ENCODE measurements at places on chromosomes 12 and 14.

GRCh38 chr12:26121323-26122060 is 3.3 kb downstream of the BHLHE41 start:
- DNase-seq: no peak

GRCh38 chr12:52521175-52521567 is 977 bp upstream of the KRT5 start:
- no peak for DNase-seq

- no peak for DNase-seq
Measured at GRCh38 chr14:73924337-73924736, 25.6 kb downstream of the FAM161B start.

GRCh38 chr12:77220586-77220985 is 155.2 kb upstream of the E2F7 start:
- DNase-seq: no peak

GRCh38 chr12:59193476-59194050 is 273.3 kb upstream of the LRIG3 start:
- DNase-seq: no peak

DNA sequence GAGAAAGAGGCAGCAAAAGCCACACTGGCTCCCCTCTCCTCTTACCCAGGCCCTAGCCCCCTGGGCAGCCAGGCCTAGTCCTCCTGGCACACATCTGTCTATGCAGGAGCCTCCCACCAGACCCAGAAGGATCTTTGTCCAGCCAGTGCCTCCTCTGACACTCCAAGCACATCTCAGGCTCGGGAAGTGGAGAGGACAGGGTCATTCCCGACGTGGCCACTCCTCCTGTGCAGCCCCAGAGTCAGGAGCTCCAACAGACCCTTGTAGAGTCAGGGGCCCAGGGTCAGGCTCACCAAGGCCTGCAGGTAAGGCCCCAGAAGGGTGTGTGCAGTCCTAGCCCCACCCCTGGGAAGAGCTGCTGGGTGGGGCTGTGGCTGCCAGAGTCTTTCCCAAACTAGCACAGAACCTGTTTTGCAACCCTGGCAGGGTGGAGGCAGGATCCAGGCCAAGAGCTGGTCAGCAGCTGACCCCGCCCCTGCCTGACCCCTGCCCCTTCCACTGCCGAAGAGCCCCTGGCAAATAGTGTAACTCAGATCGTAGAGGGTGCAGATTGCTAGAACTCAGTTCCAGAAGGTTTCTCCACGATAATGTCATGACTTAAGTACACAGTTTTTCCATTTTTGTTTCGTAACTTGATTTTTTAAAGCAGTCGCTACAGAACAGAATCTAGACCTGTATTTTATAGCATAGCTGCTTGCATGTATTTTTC is 26.6 kb upstream of the PNMA1 start:
- no peak for DNase-seq

DNA sequence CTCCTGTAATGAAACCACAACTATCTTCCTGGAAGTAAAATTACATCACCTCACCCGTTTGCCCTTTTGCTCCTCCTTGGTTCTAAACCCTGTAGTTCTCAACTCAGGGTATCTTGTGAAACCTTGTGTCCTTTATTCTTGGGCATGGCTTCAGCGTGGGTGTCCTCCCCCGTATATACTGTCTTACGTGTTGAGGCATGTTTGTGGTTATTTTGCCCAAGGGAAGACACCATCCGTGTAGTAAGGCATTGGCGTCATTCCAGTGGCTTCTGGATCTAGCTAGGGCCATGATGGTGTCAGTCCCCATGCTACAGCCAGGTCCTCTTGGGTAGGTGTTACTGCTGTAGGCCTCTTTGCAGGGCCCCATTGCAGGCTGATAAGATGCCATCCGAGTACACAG is 115.4 kb downstream of the ZFP36L1 start:
- DNase-seq: no peak

DNA sequence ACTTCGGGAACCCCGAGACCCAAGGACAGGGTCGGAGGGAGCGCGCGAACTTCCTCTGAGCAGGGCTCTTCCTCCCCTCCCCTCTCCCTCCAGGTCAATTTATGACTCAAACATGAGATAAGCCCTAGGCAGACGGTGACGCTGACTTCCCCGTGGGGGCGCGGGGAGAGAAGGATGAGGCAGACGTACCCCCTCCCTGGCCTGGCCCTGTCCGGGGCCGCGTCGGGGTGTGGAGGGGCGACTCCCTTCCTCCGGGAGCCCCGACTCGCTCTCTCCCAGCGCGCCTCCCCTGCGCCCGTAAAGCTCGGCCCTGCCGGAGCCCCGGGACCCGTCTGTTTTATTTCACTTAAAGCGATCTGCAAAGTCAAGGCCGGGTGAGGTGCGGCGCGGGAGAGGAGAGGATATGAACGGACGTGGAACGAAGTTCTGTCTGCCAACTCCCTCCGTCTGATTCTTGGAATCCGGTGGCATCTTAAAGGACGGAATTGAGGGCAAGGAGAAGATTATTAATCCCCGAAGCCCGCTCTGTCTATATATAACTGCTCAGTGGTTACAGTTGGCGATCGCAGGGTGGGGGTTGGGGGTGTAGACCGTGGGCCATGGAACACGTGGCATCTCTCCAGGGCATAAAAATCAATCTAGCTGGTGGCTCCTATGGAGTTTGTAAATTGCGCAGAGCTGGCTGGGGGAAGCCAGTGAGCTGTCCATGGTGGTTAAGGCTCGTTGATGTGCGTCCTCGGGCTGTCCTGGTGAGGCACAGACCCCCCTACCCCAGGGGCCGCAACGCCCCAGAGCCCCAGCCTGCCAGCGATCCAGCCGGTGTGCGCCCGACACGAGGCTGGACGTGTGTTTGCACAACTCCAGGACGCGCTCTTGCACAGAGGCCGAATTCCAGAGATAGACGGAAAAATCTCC is 2.9 kb upstream of the PTHLH start:
- no peak for DNase-seq

- DNase-seq: no peak
Measured at GRCh38 chr12:80939231-80939950, 1.7 kb upstream of the LIN7A start.

- peak; percentile 54 for DNase-seq
Measured at GRCh38 chr14:92615451-92615850, 101.9 kb downstream of the RIN3 start.

DNA sequence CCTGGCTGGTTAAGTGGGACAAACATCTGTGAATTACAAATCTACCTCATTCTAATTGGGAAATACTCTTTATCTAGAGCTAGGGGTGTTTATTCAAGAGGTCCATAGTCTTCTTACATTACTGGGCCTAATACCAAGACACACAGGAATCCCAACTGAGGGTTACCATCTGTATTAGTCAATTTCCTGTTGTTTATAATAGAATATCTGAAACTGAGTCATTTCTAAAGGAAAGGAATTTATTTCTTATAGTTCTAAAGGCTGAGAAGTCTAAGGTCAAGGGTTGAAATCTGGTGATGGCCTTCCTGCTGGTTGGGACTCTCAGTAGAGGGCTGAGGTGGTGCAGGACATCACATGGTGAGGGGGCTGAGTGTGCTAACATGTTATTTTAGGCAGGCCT is 36.0 kb downstream of the RTRAF start:
- no peak for DNase-seq

DNA sequence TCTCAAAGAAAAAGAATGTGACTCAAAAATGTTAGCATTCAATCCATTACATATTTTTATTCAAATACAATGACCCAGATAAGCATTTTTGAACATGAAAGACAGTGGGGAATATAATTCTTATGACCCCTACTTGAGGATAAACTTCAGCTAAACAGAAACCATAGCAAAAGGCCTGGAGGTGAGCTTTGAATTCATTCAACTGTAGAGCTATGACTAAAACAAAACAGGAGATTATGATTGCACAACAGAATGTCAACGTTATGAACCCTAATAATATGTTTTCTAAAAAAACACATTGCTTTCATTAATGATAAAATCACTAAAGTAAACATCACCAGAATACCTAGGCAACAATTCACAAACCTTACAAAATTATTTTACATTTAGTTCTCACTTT is 27.8 kb downstream of the EFCAB11 start:
- DNase-seq: no peak

Data from activated CD4-positive, CD25-positive, alpha-beta regulatory T cell treated with anti-CD3 and anti-CD28 coated beads, Interleukin-2, amount 50 U/mL, for 72 hours (primary cell).